ENCODE measurements at places on chromosomes 2 and 18.

DNA sequence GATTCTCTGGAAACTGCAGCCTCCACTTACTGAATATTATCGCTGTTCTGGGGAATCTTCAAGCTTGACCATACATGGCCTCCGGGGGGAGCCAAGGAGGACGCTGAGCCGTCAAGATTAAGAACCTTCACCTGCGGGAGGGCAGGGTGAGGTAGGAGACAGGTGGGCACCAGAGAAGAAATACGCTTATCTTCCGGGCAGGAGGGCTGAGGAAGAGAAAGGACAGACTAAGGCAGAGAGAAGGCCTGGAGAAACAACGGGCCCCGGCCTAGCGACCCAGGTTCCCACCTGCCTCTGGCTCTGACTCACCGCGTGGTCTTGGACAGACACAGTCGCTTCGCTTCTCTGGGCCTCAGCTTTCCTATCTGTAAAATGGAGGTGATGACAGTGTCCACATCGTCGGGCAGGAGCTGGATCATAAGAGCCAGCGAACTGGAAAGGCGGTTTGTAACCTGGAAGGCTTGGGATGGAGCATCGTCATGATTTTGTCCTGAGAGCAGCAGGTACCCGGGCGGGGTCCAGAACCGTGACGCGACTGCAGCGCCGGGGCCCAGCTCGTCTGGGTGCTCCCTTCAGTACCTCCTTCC lies 659 bp downstream of the ZNF142 start:
- peak; percentile 59 for DNase-seq

- no peak for DNase-seq
These were observed 17.5 kb upstream of the ACVR1 start for GRCh38 chr2:157893611-157894010.

DNA sequence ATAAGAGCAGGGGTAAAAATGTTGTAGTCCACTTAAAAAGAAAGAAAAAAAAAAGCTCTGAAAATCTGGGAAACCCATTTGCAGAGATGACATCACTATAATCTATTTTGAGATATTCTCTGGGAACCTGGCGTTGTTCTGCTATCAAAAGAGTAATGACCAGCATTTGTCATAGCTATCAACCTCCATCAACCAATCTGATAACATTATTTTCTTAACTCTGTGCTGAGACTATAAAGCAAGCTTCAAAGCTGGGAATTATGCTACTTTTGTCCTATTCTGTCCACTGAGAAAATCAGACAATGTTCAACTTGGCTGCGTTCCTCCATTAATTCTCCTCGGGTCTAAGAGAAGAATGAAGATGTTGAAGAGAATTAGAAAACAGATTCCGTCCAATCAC lies 107.5 kb downstream of the STK39 start:
- no peak for DNase-seq

GRCh38 chr18:34710934-34711333 lies 836 bp downstream of the DTNA start:
- DNase-seq: no peak

DNA sequence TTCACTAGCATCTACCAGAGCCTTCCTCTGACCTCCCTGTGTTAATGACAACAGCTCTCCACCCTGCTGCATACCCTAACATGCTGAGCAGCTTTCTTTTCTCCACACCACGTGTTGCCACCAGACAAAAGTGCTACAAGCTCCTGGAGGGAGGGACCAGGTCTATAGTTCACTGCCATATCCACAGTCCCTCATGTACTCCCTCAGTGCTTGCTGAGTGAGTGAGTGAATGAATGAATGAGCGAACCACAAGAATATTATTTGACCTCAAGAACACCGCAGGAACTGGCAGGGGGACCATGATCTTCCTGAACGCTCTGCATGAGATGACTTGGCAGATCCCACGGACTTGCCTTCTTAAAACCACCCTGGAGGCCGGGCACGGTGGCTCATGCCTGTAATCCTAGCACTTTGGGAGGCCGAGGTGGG lies 47.4 kb upstream of the CAB39 start:
- no peak for DNase-seq

DNA sequence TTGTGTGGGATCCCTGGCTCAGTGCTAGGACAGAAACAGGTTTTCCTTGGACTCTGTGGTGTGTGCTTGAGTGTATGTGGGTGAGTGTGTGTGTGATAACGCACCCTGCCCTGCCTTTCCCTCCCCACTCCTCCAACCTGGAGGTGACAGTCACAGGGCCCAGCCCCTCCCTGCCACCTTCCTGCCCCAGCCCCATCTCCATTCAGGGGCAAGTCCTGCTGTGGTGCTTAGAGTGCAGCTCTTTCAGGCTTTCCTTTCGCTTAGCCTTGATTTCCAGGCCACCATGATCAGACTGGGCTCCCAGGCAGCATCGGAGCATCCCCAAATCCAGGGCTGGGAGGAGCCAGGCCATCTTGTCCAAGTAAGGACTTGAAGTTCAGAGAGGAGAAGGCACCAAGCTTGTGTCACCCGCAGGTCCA lies 185.2 kb downstream of the ZFP36L2 start:
- no peak for DNase-seq

DNA sequence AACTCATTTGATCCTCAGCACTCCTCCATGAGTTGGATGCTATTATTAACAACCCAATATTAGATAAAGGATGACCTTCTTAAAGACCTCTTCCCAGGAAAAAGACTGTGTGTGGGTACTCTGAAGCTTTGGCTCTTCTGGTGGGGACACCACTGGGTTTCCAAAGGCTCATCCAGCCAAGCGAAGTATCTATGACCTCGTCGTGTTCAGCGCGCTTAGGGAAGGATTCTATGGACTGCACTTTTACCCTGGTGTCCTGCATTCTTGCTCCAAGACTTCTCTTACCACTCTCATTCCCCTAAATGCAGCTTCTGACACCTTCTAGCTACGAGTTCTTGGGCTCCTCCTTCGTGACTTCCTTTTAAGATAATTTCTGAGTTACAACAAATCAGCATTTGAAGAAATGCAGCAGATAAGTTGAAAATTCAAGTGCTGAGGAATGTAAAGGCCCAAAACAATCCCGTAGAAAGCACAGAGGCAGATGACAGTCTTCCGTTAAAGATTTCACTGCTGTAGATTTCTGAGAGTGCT lies 673 bp upstream of the HNMT start:
- DNase-seq: no peak

- no peak for DNase-seq
These were observed 10.5 kb upstream of the B3GNT7 start for GRCh38 chr2:231384970-231385369.

- DNase-seq: no peak
These were observed 16.3 kb upstream of the ATOH8 start for GRCh38 chr2:85737481-85737880.

- DNase-seq: peak; percentile 58
These were observed 39.5 kb upstream of the NPAS2 start for GRCh38 chr2:100780203-100781008.

DNA sequence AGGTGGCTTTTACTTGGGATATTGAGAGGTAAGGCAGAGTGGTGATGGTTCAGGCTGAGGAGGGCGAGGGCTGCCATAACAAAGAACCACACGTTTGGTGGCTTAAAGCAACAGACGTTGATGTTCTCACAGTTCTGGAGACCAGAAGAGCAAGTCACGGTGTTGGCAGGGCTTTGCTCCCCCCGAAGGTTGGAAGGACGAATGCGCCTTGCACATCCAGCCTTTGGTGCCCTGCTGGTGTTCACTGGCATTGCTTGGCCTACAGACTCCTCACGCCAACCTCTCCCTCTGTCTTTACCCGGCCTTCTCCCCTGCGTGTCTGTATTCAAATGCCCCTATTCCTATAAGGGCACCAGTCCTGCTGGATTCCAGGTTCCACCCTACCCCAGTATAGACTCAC lies 125.4 kb downstream of the TPO start:
- no peak for DNase-seq

- DNase-seq: no peak
These were observed 50.1 kb upstream of the IGFBP2 start for GRCh38 chr2:216583147-216583546.

- DNase-seq: no peak
These were observed 109.7 kb downstream of the CLIP4 start for GRCh38 chr2:29224693-29225551.

DNA sequence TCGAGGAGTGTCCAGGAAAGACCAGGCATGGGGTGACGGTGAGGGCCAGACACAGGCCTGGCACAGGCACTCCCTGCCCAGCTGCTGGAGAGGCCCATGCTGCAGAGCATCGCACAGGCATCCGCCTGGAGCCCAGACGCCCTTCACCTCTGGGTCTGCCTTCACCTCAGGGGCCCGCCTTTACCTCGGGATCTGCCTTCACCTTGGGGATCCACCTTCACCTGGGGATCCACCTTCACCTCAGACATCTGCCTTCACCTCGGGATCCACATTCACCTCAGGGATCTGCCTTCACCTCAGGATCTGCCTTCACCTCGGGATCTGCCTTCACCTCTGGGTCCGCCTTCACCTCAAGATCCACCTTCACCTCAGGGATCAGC lies 7.7 kb downstream of the KIF1A start:
- no peak for DNase-seq

GRCh38 chr18:9568186-9568585 lies 46.2 kb downstream of the PPP4R1 start:
- no peak for DNase-seq

DNA sequence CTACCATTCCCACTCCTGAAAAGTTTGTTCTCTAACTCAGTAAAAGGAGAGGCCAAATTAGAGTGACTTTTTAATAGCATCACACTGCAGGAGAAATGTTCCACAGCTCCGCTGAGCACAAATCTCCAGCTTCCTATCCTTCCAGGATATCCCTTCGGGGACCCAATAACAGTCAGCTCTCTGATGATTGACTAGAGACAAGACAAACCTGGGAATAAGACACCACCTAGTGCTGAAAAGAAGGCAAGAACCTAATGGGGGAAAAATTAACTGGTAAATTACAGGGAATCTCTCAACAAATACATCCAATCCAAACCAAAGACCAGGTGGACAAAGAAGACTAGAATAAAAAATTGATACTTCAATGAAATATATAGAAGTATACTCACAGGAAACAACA lies 977.1 kb upstream of the SOX11 start:
- DNase-seq: no peak

GRCh38 chr2:218396688-218397462 lies 2.8 kb upstream of the CTDSP1 start:
- DNase-seq: peak; percentile 39

GRCh38 chr18:37138456-37138855 lies 309.5 kb downstream of the KIAA1328 start:
- no peak for DNase-seq

- DNase-seq: no peak
These were observed 146.4 kb downstream of the RAB3GAP1 start for GRCh38 chr2:135198481-135198880.

GRCh38 chr18:27887711-27888495 lies 289.0 kb downstream of the CDH2 start:
- no peak for DNase-seq

- no peak for DNase-seq
These were observed 596.0 kb downstream of the LRP1B start for GRCh38 chr2:141534666-141535362.

DNA sequence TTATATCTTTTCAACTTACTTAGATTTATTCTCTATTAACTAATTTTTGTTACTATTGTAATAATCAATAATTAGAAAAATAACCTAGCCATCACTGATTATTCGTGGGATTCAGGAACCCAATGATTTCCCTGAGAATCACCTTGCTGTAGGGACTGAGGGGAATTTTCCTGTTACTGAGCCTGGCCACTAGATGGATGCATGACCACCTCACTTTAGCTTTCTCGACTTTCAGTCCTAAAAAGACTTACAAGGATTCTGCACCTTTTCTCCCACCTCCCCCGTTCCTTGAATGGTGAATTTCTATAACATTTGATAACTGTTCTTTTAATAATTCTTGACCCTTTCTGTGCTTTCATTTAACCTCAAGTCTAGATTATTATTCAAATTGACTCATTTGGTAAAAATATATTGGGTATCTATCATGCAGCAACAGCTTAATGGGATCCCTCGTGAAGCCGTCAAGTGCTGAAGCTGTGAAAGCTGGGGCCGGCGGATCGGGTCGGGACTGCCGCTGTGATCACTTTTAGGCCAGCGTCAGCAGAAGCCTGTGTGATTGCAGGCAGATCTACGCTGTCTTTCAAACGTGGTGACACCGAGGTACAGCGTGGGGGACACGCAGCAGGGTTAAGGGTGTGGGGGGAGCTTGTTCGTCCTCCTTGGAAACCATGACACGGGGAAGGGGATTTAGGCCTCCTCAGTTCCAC lies 38.8 kb upstream of the TMEM18 start:
- no peak for DNase-seq

DNA sequence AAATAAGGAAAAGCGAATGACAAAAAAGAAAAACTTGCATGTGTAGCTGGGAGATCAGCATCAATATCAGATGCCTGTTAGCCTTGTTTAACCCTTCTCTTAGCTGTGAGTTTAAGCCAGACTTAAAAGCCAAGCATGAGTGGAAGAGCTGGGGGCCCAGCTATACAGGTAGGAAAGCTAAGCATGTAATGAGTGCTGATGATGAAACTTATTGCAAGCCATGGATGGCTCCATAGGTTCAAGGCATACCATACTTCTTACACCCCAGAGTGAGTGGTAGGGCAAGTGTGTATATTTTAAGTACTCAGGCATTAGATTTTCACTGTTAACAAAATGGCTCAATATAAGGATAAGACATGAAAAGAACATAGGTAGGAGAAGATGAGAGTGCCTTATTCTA lies 28.0 kb downstream of the RBBP8 start:
- no peak for DNase-seq

DNA sequence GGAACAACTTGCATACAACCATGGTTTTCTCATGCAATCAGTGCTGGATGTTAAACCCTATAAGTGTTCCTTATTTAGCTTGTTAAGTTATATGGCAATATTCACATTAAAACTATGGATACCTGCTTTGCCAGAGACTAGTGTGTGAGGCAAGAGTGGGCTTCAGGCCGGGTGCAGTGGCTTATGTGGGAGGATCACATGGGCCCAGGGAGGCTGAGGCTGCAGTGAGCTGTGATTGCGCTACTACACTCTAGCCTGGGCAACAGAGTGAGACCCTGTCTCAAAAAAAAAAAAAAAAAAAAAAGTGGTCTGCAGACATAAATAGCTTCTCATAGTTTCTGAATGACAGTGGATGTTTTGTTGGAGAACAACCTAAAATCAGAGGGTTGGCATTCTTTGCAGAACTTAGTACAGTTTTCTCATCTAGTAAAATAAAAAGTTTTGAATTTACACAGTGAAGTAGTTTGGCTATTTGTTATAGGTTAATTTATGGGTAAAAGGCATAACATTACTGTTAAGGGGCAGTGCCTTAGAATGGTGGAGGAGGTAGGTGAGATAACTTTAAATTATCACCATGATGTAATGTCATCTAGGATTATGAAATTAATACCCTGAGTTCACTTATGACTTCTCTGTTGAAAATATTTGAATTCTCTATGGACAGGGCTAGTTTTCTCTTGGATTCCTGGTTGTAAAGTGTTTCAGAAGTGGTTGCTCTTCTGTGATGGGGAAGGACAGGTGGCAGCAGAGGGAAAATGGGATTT lies 5.3 kb downstream of the CERS6 start:
- DNase-seq: no peak

- no peak for DNase-seq
These were observed 1.7 kb upstream of the SMARCAL1 start for GRCh38 chr2:216410550-216410949.

Measured in HuH-7.5 (cell line).